Foreskin fibroblast (primary cell): ENCODE measurements at places on chromosomes 5 and 9.

DNA sequence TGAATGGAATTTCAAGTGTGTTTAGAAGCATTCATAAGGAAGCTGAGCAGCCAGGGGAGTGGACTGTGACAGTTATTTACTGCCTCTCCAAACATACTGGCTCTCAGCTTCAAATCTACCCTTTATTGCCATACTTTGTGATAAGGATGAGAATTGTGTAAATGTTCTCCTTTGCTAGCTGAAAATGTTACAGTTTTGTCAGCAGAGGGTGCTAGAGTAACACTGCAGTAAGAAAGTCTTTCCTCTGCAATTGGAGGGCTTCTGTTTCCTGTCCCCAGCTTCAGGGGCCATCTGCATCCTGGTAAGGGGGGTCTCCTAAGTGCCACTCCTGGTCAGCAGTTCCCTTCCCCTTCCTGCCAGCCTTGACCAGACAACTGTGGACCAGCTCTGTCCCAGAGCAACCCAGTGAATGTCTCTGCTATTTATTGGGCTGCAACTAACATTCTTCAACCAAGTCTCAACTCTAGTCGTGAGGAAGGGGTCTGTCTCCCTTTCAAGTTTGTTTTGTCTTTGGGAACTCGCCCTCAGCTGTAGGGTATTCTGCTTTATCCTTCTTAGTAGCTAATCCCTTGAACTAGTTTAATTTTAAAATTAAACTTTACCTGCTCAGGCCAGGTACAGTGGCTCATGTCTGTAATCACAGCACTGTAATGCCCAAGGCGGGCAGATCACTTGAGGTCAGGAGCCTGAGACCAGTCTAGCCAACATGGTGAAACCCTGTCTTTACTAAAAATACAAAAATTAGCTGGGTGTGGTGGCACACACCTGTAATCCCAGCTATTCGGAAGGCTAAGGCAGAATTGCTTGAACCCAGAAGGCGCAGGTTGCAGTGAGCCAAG is 45.3 kb downstream of the RAPGEF6 start:
- DNase-seq: peak; percentile 28

DNA sequence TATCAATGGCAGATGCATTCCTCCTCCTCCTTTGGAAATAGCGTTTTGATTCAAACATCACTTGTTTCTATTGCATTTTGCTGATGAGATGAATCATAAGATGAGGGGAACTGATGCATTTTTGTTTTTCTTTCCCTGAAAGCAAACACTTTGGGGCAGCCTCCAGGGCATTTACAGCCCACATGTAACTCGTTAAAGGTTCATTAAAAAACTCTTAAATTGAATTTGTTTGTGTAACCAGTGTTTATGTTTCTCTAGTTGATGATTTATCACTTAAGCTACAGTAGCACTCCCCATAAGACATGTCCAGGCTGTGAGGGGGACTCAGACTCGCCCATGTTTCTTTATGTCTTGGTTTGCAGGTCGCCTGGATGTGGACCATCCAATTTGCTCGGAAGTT is 246.1 kb upstream of the ANKH start:
- DNase-seq: peak; percentile 14

DNA sequence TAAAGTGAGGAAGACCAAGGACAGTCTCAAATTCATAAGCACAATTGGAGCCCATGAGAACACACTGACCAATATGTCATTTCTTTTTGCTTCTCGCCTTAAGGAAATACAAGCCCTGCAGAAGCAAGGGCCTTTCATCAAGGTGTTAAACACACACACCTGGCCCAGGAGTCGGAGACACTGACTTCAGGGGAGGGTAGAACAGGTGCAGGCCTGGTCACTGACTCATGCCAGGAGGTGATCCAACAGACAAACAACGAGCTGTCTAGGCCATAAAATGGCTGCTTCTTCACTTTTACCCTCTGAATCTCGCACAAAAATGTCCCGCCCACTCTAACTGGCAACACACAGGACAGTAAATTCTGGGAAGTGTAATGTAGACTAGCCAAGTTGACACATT is 62.7 kb downstream of the RGMB start:
- DNase-seq: no peak

DNA sequence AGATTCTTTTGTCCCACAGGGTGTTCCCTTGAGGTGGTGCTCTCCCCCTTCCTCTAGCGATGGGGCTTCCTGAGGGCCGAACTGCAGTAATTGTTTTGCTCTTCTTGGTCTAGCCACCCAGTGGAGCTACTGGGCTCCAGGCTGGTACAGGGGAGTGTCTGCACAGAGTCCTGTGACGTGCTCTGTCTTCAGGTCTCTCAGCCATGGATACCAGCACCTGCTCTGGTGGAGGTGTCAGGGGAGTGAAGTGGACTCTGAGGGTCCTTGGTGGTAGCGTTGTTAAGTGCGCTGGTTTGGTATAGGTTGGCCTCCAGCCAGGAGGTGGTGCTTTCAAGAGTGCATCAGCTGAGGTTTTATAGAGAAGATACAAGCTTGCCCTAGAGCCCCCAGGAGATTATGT is 20.4 kb upstream of the CEP72 start:
- no peak for DNase-seq

- DNase-seq: no peak
These were observed 78.7 kb downstream of the NRG2 start for GRCh38 chr5:139964266-139964993.

- DNase-seq: peak; percentile 39
These were observed 31.1 kb upstream of the GRXCR2 start for GRCh38 chr5:145903867-145904266.

- no peak for DNase-seq
These were observed 2.5 kb upstream of the LPCAT1 start for GRCh38 chr5:1526190-1526631.

GRCh38 chr5:130164966-130165365 is 260.7 kb downstream of the CHSY3 start:
- peak; percentile 1 for DNase-seq

GRCh38 chr9:27487927-27488326 is 36.2 kb upstream of the IFNK start:
- DNase-seq: no peak

- DNase-seq: no peak
These were observed 10.3 kb downstream of the CNTFR start for GRCh38 chr9:34579104-34579807.

GRCh38 chr9:96186591-96187011 is 115.4 kb downstream of the HSD17B3 start:
- DNase-seq: no peak

- no peak for DNase-seq
These were observed 133.3 kb downstream of the PCSK5 start for GRCh38 chr9:76023715-76024195.

GRCh38 chr5:124869426-124870033 is 123.1 kb upstream of the ZNF608 start:
- no peak for DNase-seq

DNA sequence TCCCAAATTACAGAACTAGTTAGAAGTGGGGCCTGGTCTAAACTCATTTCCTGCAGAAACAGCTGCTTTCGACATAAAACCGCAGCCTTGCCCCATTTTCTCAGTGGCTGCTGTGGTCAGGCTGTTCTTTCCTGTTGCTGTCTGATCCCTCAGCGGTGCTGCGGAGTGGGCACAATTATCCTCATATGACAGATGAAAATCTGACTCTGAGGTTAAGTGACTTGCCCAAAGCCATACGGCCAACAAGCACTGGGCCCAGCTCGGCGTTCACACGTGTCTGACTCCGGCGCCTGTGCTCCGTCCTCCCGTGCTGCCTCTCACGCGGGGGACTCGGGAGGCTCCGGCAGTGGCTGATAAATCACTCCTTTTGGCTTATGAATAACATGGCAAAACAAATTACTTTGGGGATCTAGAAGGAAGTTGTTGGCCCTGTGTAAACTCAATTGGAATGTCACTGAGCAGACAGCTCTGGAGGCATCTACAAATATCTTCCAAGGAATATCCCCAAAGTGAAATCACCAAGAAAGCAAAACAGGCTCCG is 142.6 kb upstream of the LMX1B start:
- peak; percentile 50 for DNase-seq

DNA sequence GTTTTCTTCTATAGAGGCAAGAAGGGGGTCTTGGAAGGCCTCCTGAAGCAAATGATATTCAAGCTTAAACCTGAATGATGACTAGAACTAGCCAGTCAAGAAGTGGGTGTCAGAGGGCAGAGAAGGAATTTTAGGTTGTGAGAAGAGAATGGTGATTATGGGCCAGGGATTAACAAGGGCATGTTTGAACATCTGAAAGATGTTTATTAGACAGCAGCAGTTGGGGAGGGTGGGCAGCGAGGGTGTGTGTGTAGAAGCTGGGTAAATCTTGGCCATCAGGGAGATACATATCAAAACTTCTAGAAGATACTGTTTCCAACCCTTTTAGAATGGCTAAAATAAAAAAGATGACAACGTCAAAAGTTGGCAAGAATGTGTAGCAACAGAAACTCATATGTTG is 54.5 kb downstream of the MAN2A1 start:
- DNase-seq: no peak

DNA sequence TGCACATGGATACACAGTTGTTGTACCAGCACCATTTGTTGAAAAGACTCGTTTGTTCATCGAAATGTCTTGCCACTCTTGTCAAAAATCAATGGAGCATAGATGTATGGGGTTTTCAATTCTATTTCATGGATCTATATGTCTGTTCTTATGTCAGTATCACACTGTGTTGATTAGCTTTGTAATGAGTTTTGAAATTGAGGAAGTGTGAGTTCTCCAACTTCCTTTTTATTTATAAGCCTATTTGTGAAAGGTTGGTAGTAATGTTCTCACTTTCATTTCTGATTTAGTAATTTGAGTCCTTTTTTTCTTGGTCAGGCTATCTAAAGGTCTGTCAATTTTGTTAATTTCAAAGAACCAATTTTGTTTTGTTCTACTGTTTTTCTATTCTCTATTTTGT is 26.1 kb downstream of the ZNF510 start:
- DNase-seq: no peak

DNA sequence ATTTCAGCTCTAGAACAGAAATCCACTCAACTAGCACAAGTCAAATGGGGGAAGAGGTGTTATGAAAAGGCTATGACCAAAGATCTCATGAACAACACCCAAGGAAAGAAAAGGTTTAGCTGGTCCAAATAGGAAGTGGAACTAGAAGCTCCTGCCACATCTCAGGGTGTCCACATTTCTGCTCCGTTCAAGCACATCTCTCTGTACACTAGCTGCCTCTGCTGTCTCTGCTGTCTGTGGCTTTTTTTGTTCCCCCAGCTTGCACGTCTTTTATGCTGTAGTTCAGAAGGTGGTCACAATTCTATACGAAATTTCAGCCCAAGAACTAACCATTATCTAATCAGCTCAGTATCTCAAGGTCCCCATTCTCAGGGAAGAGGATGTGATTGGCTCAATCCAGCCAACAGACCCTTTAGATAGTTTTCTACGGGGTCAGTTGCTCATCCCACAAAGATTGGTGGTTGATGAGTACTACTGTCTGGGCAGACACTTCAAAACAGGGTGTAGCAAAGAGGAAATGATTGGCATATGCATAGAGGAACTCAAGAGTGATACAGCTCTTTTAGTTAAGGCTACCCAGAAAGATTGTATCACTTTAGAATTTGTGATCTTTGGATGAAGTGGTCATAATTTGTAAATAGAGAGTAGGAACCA is 44.0 kb downstream of the FANCC start:
- no peak for DNase-seq

GRCh38 chr9:76351006-76351405 is 43.2 kb downstream of the RFK start:
- DNase-seq: no peak

- DNase-seq: peak; percentile 88
These were observed at the start of gene TMEM232 for GRCh38 chr5:110726249-110727024. Gene TMEM232, minus strand, starts transcription at chr5:110726671. Its CDS starts 59,319 bp downstream, at chr5:110667352.

GRCh38 chr5:116750631-116751580 is 176.3 kb upstream of the SEMA6A start:
- no peak for DNase-seq

GRCh38 chr5:66739021-66739420 is 142.8 kb downstream of the MAST4 start:
- DNase-seq: no peak

GRCh38 chr9:83154821-83155220 is 91.9 kb upstream of the RASEF start:
- DNase-seq: peak; percentile 4

DNA sequence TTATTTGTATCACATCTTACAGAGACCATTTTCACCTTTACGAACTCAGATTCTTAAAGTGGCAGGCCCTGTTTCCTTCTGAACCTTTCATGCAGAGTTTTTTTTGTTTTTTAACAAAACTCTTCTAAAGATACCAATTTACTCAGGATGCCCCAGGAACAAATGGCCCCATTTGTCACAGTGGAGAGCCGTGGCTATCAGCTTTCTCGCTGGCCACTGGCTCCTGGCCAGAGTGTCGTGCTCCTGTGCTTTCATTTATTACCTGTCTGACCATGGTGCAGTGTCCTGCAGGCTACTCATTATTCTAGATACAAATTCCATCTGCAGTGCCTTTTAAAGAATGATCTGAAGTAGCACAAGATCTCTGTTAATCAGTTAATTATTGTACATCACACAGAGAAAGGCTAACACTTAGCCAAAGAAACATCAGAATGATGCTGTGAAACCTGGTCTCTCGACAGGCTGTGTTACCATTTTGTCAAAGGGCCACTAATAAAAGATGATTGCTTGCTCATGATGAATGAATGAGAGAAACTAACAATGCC is 27.8 kb downstream of the ADRA1B start:
- no peak for DNase-seq

DNA sequence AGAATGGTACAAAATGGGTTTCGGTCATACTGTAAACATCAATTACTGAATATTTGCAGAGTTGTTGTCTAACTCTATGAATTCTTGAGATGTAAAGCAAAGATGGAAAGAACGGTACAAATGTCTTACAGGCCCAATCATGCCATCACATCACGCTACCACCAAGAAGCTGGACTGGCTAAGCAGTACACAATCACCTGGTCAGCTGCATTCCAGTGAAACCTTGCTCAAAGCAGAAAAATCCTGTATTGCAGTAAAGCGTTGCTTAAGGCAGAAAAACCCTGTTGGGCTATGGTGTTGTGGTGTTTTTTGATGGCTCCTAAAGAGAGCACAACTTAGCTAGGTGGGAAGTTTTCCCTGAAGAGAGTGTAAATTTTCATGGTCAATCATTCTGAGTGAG is 112.6 kb upstream of the RASA1 start:
- DNase-seq: no peak

GRCh38 chr5:144042156-144042555 is 128.3 kb downstream of the YIPF5 start:
- no peak for DNase-seq

DNA sequence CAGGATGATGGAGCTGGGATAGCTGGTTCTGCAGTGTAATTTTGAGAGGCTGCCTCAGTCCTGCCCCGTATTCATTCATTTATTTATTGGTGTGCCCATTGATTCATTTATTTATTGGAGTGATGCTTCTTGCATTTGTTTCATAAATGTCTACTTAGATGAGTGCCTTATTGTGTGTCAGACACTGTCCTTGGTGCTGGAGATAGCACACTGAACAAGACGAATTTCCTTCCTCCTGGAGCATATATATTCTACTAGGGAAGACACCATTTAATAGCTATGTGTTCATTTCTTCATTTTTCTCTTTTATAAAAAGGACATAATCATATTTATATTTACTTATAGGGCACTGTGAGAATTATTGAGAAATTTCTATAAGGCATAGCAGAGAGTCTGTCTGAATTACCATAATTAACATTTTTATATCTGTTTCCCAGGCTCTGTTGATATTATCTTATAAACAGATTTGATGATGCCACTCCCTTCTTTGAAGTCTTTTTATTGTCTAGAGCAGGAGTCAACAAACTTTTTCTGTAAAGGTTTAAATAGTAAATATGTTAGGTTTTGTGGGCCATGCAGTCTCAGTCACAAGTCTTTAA is 433.9 kb upstream of the ZNF608 start:
- no peak for DNase-seq

GRCh38 chr9:99635032-99635431 is 186.7 kb upstream of the NR4A3 start:
- no peak for DNase-seq

- no peak for DNase-seq
These were observed 2.1 kb downstream of the TMEM250 start for GRCh38 chr9:136116360-136117098.
